ENCODE measurements at places on chromosomes 4 and X.

- no peak for DNase-seq
These were observed 11.4 kb downstream of the IL9R start for GRCh38 chrX:156008915-156009314.

DNA sequence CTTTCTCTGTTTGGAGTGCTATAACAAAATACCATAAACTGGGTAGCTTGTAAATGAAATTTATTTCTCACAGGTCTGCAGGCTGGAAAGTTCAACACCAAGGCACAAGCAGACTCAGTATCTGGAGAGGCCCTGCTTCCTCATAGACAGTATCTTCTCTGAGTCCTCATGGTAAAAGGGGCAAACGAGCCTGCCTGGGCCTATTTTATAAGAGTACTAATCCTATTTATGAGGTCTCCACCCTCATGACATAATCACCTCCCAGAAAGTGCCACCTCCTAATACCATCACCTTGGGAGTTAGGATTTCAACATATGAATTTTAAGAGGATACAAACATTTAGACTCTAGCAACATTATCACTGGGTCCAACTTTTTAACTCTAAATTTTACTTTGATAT, 200.3 kb downstream of the STPG2 start:
- DNase-seq = no peak

DNA sequence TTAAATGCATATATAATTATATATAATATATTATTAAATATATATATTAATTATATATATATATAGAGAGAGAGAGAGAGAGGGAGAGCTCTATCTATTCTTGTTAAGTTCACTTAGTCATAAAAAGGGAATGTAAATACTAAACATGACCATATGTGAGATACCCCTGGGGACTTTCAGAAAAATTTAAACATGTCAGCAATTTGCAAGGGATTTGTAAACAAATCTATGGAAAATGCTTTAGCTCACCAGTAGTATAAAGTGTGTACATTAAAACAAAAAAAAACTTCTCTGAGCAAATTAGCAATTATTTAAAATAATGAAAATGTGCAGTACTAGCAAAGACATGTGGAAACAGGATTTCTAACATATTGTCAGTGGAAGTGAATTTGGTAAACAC, 1755.5 kb downstream of the PCDH19 start:
- no peak for DNase-seq

GRCh38 chrX:54208531-54208930, 25.5 kb upstream of the FAM120C start:
- DNase-seq = no peak

- DNase-seq = no peak
These were observed 340.9 kb upstream of the FGF13 start for GRCh38 chrX:139052461-139052860.

- no peak for DNase-seq
These were observed 16.9 kb downstream of the RASSF6 start for GRCh38 chr4:73603271-73603710.

DNA sequence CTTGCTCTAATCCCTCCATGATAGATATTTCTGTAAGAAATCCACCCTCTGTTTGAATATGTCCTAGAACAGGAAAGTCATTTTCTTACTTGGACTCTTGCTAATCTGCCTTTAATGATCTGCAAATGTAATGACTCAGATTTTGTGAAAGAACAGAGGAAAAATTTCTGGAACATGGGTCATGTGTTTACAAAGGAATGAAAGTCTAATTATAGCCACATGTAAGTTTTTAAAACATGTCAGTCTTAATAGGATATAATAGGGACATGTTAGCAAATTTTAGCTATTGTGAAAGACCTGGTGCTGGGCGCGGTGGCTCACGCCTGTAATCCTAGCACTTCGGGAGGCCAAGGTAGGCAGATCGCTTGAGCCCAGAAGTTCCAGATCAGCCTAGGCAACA, 47.6 kb downstream of the GRK4 start:
- DNase-seq = no peak

DNA sequence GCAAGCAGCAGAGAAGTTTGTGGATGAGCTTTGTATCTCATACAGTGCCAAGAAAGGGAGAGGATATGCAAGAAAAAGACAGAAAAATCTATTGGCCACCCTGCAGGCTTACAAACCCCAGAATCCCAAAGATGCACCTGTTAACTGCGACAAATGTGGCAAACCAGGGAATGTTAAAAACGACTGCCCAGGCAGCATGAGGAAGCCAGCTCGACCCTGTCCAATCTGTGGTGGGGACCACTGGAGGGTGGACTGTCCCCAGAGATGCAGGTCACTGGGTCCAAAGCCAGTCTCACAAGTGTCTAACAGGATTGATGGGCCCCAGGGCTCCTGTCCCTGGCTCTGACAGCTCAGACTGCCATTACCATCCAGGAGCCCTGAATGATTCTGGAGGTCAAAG, 12.9 kb upstream of the COL25A1 start:
- DNase-seq = no peak

GRCh38 chr4:134024251-134024650, 177.3 kb downstream of the PABPC4L start:
- no peak for DNase-seq

DNA sequence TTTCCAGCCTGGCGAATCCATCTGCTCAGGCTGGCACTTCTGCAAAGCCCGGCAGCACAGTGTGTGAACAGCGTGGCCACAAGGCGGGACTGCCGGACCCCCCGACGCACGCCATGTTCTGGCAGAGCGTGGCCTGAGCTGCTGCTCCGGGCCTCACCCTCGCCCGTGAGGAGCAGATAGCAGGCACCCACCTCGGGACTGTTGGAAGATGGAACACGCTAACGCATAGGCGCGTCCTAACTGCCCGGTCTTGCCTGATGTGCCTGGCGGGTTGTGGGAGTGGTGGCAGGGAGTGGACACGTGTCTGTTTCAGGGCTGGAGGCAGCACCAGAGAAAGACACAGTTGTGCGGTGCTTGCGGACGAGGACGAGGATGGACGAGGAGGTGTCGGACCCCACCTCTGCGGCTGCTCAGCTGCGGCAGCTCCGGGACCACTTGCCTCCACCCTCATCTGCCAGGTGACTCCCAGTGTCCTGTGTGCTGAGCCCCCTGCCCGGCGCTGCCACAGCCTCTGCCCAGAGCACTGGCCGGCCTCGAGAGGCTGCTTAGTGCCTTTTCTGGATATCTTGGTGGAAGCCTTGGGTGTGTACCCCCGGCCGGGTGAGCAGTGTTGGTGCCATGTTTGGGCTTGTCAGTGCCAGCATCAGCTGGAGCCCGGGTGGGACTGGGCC, 28.2 kb downstream of the UVSSA start:
- no peak for DNase-seq

DNA sequence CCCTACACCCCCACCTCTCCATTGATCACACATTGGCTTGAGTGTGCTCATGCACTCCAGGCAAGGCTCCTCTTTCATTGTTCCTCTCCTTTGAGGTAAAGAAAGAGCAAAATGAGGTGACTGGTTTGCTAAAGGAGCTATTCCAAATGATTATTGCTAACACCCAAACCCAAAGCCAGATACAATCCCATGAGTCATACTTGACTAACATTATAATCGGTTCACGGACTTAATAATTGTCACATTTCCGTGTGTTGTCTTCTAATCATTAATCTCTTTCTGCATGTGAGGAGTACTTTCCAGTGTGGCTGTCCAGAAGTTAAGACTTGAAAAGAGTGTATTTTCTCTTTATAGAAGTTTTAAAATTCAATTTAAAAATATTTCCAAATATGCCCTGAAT, 174.3 kb upstream of the SFRP2 start:
- no peak for DNase-seq

DNA sequence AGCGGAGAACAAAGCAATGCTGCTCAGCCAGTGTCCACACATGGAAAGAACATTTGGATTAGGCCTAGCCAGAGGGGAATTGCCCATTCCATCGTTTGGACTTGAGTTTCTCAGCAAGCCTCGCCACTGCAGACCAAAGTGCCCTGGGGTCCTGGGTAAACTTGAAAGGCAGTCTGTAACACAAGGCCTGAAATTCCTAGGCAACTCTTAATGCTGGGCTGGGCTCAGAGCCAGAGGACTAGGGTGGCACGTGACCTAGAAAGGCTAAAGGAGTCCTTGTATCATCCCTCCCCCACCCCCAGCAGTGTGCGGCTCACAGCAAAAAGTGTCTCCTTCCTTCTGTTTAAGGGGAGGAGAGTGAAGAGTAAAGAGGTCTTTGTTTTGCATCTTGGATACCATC, 210.4 kb upstream of the ARX start:
- DNase-seq = no peak

- DNase-seq = no peak
These were observed 14.1 kb downstream of the CD99 start for GRCh38 chrX:2705046-2705832.

DNA sequence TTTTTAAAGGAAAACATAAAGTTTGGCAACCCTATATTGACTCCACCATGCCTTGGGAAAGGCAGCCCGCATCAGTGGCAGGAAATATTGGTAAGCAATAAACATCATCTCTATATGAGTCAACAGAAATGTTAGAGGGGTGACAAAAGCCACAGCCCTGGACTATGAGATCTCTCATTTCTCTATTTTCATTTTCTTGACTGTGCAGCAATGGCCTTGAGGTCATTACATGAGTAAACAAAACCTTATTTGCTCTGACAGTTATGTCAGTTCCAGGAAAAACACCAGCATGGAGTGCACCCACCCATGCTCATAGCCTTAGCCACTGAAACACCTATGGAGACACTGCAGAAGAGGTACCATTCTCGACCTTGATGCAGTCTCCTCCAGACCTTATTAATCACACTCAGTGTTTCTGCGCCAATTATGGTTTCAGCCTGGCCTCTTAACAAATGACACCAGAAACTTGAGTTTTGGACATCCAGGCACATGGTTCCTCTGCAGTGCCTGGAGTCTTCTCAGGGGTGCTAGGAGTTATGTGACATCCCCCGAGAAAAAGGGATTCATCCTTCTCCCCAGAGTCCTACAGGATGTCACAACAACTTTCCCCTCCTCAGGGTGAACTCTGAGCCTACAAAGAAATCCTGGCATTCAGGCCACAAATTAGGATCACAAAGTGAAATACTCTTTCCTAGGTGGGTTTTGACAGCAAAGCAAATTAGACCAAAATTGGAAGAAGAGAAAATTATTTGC, 16.0 kb upstream of the HPGD start:
- DNase-seq = no peak

DNA sequence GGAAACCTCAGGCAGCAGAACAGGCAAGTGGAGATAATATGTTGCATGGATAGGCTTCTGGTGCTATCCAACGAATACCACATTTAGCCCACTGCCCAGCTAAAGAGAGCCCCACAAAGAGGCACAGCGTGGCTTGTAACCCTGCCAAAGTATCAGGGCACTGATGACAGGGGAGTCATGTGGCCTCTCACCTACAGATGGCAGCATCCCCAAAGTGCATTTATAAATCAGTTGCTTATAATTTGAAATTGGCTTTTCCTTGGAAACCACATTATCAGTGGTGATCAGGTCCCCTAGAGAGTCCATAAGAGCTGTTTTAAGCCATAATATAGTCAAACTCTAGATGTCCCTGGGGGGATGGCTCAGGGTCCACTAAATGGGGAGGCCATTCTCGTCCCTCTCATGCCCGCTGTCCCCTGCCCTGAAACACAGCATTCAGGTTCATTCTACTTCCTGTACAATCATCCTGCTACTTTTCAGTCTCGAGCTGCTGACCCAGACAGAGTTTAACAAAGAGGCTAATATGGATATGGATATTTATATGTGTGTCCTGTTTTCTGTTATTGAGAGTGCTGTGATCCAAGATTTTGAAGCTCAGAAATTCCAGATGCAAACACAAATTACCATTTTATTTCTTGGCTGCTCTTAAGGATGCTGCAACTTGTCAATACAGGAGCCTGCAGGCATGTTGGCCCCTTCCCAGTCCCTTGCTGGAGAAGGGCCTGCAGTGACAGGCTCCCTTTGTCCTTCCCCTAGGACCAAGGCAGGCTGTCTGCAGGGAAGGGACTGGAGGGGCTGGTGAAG, 28.5 kb downstream of the SRPX start:
- no peak for DNase-seq

DNA sequence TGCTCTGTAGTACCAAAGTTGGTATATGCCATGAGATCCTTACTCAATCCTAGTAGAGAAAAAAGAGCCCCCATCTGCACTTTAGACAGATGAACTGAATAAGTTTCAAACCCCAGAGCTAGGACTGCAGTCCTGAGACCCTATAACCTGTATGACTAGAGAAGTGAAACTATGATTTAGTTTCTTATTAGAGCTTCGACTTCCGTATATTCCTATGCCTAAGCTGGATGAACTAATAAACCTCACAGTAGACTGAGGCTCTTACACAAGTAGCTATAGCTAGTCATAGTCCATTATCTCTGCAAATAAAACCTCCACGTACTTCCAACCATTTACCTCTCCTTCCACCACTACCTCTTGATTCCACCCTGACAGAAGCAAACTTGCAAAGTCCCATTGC, 6.3 kb upstream of the OTUD4 start:
- no peak for DNase-seq

- DNase-seq = no peak
These were observed 38.5 kb upstream of the HERC5 start for GRCh38 chr4:88418411-88418810.

GRCh38 chr4:85477534-85477933, 2.6 kb downstream of the ARHGAP24 start:
- no peak for DNase-seq

DNA sequence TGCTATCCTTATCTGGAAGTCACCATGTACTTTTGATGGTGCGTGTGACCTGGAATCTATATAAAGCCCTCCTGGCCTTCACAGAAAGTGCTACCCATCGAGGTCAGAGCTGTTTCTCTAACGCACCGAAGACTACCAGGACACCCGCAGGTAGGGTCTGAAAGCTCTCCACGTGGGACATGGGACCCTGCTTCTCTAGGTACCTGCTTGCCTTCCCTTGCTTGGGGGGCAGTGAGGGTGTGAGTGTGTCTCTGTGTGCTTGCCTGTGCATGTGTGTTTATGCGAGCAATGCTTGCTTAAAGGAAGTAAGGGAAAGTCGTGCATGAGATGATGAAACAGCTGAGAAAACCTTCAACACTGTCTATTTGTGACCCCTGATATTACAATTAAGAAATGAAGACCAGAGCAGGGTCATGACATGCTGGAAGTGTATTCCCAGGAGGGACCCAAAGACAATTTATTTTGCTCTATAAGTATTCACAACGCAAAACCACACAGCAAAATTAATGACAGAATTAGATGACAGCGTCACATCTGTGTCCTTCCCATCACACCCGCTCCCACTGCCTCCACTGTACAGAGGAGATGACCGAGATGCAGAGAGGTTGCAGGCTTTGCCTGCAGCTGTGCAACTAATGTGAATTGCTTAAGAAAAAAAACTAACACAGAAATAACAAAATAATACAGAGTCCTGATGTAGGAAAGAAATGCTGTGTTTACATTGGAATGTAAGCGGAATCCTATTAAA, 76.4 kb upstream of the HELT start:
- no peak for DNase-seq

DNA sequence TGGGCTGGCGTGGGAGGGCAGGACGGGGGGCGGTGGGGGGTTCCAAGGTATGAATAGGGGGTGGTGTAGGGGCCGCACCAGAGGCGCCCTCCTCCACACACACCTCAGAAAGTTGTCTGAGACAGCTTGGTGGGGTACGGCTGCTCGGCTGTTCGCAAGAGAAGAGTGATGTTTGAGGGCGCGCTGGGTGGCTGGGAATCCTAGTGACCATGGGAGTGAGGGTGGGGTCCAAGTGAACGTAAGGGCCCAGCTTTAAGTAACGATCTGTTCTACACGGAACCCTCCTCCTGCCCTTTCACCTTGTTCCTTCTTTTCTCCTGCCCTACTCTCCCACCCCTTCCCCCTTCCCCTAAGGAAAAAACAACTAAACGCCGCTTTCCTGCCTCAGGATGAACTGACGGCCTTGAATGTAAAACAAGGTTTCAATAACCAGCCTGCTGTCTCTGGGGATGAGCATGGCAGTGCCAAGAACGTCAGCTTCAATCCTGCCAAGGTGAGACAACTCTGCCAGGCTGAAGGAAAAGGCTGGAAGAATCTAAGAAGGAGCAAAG, 664 bp downstream of the MED12 start:
- DNase-seq = no peak
